Stimulated activated CD8-positive, alpha-beta memory T cell treated with anti-CD3 and anti-CD28 coated beads, Interleukin-2, amount 100 ng/mL, for 48 hours (primary cell): ENCODE measurements at places on chromosomes 7 and 10.
A peak's percentile ranks its signal among the peaks of the same experiment; 100 is the strongest.

DNA sequence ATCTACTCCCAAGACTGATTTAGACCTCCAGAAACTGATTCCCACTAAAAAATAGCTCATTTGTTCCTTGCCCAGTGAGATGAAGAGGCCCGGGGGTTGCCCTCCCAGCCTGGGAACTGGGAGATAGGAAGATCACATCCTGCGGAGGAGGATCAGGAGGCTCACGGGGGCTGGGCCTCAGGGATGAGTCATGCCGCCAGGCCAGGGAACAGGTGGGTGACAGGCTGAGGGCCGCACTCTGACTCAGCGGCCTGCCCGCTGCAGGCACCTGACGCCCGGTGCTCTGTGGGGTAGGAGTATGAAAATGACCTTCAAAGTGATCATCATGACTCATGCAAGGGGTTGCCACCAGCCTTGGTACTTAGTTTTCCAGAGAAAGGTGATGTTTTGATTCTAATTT, 104.5 kb upstream of the ZPBP start:
- peak; percentile 72 for DNase-seq

DNA sequence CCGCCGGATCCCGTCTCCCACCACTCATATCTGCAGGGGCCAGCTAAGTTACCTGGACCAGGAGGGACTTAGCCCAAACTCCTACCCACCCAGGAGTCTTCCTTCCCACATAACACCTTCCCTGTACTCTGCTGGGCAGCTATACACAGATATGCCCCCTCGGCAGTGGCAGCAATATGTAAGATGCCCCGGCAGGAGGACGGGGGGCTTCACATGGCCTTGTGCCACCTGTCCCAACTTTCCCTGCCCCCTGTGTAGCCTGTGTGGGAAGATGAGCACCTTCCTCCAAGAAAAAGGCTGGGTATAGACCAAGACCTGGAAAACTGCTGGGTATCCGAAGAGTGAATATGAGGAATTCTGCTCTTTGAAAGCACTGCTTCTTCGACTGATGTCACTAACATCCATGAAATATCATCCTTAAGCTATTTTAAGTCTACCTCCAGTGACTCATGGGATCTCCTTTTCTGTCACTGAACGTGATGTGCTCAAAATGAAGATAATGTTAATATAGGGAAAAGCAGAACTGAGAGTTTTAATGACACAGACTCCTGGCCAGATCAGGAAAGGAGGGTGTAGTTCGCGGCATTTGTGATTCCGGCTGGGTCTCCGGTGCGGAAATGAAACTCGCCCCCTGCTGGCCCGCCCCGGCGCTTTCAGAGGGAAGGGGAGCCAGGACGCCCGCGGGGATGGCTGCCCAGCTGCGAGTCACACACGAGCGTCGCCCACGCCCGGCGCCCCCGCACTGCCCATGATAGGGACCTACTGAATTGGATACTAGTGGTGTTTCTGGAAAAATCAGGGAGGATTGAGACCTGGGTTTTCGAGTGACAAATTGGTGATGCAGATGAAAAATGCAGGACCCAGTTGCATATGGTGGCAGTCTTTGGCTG, 256.9 kb upstream of the NFE2L3 start:
- DNase-seq = peak; percentile 55

DNA sequence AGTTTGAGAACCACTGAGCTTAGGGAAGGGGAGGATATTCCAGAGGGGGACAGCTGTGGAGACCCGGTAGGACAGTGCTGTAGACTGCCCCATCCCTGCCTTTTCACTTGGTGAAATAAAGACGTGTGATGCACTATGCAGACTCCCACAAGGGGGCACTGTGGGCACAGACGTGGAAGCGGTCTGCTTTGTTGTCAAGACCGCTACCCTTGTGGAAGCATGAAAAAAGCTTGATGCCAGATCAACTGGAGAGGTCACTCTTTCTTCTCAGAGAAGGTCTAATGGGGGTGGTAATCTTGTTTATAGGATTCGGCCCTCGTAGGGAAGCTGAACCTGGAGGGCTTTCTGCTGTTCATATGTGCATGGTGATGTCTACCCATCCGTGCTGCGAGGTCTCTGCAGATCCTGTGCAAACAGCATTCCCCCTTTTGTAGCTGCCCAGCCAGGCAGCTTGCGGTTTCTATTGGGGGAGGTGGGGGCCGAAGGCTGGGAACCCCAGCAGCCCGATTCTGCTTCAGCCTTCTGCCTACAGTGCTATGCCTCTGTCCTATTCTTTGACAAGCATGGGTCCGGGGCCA, 13.7 kb downstream of the RPS24 start:
- DNase-seq = peak; percentile 81

DNA sequence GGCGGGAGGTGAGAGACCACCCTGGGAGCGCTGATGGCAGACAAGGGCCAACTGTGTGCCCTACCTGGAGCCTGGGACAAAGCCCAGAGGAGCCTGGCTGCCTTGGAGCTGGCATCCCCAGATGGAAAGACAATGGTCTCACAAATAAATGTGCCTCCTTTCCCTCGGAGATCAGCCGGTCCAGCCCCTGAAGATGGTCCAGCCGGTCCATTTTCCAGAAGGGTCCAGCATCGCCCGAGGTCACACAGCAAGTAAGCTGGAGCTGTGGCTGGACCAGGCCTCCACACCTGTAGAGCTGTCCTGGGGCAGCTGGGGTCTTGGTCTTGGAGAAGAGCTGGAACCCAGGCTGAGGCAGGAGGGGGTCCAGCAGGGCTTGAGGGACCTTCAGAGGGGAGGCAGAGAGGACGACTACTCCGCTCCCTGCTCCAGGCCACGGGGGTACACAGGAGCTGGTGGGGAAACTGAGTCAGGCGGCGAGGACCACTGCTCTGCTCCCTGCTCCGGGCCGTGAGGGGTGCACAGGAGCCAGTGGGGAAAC, 3.6 kb downstream of the ELFN1 start:
- DNase-seq = no peak

DNA sequence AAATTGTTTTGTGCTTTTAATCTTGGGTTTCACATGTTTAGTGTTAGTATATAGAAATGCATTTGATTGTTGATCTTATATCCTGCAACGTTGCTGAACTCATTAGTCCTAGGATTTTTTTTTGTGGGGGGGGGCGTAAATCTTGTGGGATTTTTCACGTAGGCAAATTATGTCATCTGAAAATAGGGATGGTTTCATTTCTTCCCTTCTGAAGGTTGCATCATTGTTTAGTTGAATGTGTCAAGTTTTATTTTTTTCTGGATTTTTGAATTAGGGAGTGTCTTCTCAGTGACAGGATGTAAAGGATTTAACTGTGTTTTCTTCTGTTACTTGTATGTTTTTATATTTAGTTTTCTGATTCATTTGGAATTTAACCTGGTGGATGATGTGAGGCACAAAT, 26.7 kb downstream of the MKLN1 start:
- no peak for DNase-seq

GRCh38 chr10:23886355-23886754, 322.6 kb upstream of the KIAA1217 start:
- no peak for DNase-seq

GRCh38 chr7:30074422-30075030, 46.3 kb downstream of the PLEKHA8 start:
- no peak for DNase-seq

- no peak for DNase-seq
These were observed 68.0 kb upstream of the KLF6 start for GRCh38 chr10:3853016-3853415.

DNA sequence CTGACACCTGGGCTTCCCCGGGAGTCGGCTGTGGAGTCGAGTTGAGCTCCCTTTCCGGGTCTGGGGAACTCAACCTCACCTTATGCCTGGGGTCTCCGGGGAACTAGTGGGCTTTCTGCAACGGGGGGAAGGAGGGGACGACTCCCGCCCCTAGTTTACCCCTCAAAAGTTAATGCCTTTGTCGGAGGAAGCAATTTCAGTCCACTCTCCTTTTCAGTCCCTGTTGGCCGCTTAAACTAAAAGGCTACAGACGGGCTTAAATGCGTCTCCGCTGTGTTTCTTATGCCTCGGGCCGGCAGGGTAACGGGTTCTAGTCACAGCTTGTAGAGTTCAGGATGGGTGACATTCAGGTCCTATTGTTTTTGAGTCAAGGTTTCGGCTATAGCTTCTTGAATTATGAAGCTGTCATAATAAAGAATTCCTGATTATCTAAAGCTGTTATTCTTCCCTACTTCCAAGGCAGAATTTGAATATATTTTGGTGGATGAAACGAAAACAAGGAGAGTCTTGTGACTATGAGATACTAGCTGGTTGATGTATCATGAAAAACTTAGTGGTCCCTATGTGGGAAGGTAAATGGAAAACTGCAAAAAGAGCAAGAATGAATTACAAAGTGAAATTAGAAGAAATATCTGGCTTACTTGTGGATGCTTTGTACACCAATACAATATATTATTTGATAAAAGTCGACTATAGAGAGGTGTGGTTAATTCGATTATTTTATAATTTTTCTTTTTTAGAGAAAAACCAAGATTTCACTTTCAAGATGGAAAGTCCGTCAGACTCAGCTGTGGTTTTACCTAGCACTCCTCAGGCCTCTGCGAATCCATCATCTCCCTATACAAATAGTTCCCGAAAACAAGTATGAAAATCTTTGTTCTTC, 495 bp downstream of the SFR1 start:
- DNase-seq = no peak

GRCh38 chr10:132382231-132382922, 14.6 kb upstream of the PWWP2B start:
- no peak for DNase-seq

- peak; percentile 65 for DNase-seq
These were observed 50.2 kb upstream of the GNA12 start for GRCh38 chr7:2894118-2894940.

GRCh38 chr10:122911889-122912484, 1.6 kb downstream of the FAM24A start:
- DNase-seq = peak; percentile 32

GRCh38 chr10:4849042-4849402, 23.0 kb downstream of the AKR1E2 start:
- DNase-seq = no peak

GRCh38 chr10:77431980-77432797, 205.4 kb downstream of the KCNMA1 start:
- no peak for DNase-seq

- DNase-seq = no peak
These were observed 203.9 kb downstream of the MALRD1 start for GRCh38 chr10:19252531-19252930.

- DNase-seq = no peak
These were observed 7.5 kb upstream of the EPHB6 start for GRCh38 chr7:142847353-142847752.

- no peak for DNase-seq
These were observed 8.0 kb downstream of the SEPHS1 start for GRCh38 chr10:13340068-13340467.

DNA sequence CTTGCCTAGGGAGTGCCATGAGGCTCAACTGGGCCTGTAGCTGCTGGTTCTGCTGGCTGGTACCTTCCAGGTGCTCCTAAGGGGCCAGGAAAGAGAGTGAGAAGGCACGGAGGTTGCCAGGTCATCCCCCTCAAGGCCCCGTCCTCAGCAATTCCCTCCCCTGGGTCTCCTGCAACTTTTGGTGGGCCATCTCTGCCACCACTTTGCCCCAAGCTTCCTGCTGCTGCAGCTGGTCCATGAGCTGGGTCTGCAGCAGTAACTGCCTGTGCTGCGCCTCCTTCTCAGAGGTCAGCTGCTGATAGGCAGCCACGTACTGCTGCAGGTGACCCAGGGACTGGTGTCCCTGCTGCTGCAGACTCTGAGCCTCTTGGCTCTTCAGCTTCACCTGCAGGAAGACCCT, 17.3 kb upstream of the MTPAP start:
- no peak for DNase-seq
